ENCODE measurements at places on chromosomes 3 and 15. TPM values are rescaled to one million over a fixed set of nuclear protein-coding genes. Genes with fewer than 3 reads are reported as not detected.

- no peak for DNase-seq
These were observed 930 bp downstream of the FBXW12 start for GRCh38 chr3:48372862-48373435.

- DNase-seq: no peak
These were observed 10.9 kb downstream of the APH1B start for GRCh38 chr15:63288342-63288741.

DNA sequence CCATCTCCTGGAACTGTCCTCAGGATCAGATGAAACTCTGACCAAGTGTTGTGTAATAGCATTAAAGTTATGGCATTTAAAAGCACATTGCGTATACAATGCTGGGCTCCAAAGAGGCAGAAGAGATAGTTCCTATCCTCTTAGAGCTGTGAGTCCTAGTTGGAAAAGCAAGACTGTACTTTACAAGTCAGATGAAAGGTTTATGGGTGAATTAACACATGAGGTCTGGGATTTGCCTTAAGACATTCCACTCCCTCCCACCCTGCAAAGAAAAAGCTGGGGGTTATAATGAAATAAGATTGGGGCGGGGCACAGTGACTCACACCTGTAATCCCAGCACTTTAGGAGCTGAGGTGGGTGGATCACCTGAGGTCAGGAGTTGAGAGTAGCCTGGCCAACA is 35.6 kb downstream of the SNAPC5 start:
- no peak for DNase-seq

The EEF1AKMT4 gene
- total RNA-seq: 7.0 TPM

DNA sequence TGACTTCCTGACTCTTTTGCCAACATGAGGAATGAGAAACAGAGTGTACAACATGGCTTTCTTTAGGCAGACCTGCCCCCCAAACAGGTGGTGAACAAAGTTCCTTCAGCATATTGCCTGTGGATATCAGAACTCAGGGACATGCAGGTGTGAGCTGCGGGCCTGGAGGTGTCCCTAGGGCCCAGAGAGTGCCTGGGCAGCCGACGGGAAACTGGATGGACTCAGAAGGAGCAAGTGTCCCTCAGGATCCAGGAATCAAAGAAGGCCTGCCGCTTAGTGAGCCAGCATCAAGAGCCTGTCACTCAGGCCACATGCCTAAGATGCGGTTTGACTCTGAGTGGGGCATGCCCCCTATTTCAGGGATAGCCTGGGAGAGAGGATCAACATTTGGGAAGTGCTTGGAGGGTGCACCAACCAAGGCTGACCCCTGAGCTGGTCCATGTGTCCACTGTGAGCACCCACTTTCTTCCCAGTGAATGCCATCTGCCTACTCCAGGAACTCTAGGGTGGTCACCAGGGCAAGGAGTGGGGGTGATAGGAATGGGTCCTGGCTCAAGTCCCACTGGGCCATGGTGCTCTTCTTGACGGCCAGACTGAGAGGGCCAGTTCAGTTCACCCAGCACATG is 16.1 kb upstream of the POLR2M start:
- no peak for DNase-seq

The B3GNT5 gene
- 25.3 TPM for total RNA-seq

The GPR160 gene
- total RNA-seq: 11.2 TPM

DNA sequence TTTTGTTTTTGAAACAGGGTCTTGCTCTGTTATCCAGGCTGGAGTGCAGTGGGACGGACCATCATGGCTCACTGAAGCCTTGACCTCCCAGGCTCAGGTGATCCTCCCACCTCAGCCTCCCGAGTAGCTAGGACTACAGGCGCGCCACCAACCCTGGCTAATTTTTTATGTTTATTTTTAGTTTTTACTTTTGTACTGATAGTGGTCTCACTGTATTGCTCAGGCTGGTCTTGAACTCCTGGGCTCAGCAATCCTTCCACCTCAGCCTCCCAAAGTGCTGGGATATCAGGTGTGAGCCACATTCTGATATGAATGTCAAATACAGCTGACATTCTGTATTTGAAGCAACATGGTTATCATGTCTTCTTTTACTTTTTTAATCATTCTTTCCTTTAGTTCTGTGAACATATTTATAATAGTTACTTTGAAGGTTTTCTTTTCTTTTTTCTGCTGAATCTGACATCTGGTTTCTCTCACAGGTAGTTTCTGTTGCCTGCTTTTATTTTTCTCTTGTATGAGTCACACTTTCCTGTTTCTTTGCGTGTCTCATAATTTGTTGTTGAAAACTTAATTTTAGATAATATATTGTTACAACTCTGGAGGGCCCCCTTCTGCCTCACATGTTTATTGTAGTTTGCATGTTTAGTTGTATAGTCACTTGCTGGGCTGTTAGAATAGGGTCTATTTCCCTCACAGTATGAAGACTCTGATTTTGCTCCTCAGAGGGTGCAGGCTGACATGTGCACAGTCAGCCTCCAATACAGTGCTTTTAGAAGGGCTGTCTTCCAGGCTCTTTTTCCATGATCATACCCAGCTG is 8.4 kb upstream of the CNTN4 start:
- DNase-seq: peak; percentile 9

The CLDN18 gene
- not detected for total RNA-seq

The CCR3 gene
- total RNA-seq: not detected

The FOXB1 gene
- not detected for total RNA-seq

GRCh38 chr15:78988361-78988911 is 43.6 kb upstream of the CTSH start:
- no peak for DNase-seq

DNA sequence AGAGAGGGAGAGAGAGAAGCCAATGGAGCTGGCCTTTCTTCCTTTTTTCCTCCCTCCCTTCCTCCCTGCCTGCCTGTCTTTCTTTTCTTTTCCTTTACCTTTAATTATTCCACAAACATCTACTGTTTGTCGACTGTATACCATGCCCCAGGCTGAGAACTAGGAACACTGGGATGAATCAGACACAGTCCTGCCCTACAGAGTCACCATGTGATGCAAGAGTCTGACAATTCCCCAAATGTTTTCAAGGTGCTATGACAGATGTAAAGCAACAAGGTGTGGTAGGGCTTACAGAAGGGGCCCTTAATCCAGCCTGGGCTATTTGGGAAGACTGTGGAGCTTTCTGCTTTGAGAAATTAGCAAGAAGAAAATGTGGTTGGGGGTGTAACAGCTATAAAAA is 4.0 kb upstream of the SPSB4 start:
- no peak for DNase-seq

DNA sequence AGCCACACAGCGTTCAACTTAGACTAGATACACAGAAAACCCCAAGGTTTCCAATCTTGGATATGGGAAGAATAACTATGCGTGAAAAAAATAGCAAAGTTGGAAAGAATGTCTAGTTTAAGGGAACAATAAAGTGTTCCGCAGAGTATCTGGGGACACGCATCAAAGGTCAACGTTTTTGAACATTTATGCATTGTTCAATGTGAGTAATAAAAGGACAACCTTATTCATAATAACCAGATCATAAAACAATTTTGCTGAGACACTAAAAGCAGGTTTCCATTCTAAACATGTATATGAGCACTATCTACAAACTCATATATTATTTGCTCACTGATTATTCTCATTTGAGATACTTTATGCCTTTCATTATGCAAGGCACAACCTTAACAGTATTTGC is 7.8 kb downstream of the ANO10 start:
- DNase-seq: no peak

- no peak for DNase-seq
These were observed 1.5 kb downstream of the OR5H14 start for GRCh38 chr3:98148751-98149150.

The RBP2 gene
- not detected for total RNA-seq

The TTLL13 gene
- not detected for total RNA-seq

- DNase-seq: no peak
These were observed 64.1 kb upstream of the RPL32 start for GRCh38 chr3:12905316-12906071.

The TMC3 gene
- not detected for total RNA-seq

The RETNLB gene
- not detected for total RNA-seq

DNA sequence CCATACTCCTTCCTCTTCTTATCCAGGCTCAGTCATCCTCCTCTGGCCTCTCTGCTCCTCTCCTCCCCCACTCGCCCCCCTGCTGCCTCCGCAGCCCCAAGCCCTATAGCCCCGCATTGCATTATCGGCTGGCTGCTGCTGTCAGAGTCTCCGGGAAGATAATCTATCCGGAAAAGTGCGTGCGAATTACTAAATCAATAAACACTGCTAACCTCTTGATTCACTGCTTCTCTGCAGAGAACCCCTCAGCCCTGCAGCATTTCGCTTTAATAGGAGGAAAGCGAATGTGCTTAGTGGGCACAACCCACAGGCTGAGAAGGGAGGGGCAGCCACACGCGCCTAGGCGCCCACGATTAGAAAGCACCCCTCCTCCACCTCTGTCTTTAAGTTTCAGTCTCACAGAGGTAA is 167.6 kb downstream of the ABHD5 start:
- no peak for DNase-seq

- DNase-seq: no peak
These were observed 51.1 kb downstream of the CGNL1 start for GRCh38 chr15:57427367-57427821.

DNA sequence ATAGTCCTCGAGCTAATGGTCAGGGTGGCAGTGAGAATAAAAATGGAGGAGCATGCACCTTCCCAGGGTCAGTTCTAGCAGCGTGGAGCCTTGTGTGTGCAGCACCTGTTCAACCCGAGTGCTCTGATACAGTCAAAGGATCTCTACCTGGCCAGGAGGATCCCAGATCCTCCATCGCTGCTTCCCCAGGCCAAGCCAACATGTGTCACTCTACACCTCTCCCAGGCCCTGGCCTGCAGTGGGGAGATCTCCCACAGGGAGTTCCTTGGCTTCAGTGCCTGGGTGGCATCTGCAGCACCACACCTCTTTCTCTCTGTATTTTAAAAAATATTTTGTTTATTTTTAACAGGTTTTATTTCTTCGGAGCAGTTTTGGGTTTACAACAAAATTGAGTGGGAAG is 414.8 kb upstream of the C2CD4B start:
- DNase-seq: no peak

GRCh38 chr3:183819831-183820230 is 5.5 kb downstream of the MAP6D1 start:
- DNase-seq: no peak

The CAPN3 gene
- total RNA-seq: 0.54 TPM

DNA sequence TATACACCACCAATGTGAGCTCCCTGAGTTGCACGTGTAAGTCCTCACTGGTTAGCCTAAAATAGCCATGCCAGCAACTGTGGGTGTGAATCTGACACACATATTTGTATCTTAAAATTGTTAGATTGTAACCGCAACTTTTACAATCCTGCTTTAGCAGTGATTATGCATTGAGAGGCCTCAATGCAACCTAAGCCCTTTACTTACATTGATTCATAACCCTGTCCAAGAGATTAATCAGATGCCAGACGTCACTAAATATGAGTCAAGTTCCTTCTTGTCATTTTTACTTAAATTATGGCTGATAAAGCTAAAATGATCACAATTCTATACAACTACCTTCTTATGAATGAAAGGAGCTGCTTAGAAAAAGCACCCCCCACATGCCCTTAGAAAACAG is 46.9 kb downstream of the IL17RD start:
- no peak for DNase-seq

GRCh38 chr3:160162440-160162839 is 62.8 kb upstream of the C3orf80 start:
- no peak for DNase-seq

The NRG4 gene
- not detected for total RNA-seq

DNA sequence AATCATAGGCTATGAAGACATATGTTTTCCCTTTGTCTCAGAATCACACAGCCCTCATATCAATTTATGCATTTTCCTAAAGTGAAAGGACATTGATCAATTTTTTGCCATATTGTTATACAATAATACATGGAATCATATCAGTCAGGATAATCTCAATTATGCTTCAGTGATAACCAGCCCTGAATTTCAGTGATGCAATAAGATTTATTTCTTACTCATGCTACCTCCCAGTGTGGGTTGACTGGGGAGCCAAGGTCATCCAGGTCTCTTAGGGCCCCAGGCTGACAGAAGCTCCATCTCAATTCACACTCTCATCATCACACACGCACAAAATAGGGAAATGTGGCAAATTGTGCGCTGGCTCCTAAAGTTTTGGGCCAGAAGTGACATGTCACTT is 44.2 kb upstream of the TNIK start:
- no peak for DNase-seq

DNA sequence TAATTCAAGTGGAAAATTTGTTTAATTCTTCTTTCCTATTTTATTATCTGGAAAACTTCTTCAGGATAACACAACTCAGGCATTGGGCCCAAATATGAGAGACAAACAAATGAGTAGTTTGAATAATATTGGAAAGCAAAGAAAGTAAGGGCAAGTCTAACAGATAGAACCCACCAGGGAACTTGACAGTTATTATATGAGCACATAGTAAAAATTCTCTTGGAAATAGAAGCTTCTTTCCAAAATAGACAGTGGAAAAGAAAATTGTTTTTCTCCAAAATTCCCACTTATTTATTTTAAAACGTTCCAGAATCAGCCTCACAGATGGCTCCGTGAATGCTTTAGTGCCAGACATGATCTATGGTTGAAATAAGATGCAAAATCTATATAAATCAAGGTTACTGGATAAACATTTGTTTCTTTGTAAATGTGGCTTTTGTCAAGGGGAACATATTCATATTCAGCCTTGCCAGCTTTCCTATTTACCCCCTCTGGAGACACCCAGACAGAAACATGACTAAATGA is 23.9 kb downstream of the LDHAL6B start:
- no peak for DNase-seq

DNA sequence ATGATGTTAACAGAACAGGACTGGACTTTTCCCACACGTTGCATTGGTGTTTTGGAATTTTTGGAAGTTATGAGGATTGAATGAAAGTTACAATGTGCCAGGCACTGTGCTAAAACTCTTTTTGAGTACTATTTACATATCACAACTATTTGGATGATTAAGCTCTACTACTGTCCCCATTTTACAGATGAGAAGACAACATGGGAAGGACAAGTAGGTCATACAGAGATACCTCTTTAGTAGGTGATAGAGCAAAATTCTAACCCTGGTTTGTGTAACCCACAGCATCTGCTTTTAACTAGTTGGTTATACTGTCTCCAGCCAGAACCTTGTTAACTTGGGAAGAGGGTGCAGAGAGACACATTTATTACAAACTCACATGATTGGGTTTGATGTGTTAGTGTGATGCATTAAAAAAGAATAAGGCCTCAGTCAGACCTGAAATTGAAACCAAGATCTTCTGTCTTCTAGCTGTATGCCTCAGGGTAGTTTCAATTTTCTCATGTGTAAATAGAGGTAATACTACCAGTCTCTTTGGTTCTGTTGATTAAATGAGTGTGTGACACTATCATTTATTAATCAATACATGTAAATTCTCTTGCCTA is 1.4 kb downstream of the NDUFB4 start:
- no peak for DNase-seq

DNA sequence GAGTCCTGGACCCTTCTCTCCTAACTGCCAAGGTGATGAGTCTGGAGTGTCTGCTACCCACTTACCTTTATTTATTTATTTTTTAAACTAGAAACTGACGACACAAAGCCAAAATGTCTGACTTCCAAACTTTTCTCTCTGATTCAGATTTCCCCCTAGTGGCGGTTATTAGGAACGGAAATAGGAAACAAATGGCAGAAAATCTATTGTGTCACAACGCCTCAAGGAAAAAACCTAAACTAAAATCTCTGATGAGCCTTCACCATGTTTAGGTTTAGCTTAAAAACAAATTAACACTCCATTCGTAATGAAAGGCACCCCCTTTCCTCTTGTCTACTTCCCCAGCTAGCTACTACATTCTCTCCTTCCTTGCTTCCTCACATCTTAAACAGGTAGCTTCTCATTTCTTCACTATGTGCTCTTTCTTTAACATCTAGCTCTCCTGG is 94.0 kb upstream of the MEX3B start:
- peak; percentile 75 for DNase-seq

Data from A673 (cell line).